ENCODE measurements at places on chromosomes 5 and 9.

- peak; percentile 85 for DNase-seq
Measured at GRCh38 chr9:92954049-92954861, 6.9 kb downstream of the FGD3 start.

GRCh38 chr9:18605766-18606180, 131.8 kb downstream of the ADAMTSL1 start:
- no peak for DNase-seq

GRCh38 chr9:91187965-91188344, 173.8 kb downstream of the AUH start:
- no peak for DNase-seq

- peak; percentile 50 for DNase-seq
Measured at GRCh38 chr5:115855959-115856358, 14.2 kb downstream of the AP3S1 start.

DNA sequence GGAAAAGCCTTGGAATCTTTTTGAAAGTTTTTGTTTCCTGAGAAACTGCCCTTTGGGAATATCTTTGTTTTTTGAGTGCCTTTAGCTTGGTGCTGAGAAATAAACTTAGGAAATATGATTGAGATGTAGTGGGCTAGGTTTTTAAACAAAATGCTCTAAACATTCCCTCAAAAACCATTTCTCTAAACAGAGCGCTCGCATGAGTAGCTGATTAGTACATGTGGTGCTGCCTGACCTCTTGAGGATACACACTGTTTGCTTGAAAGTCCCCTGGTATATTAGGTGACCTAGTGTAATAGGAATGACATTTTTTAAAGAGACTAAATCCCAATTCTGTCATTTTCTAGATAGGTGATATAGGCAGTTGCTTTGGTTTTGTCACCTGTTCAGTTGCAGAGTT, 132.3 kb downstream of the ADAMTSL1 start:
- DNase-seq, result no peak

GRCh38 chr9:120625222-120625621, 45.3 kb upstream of the CDK5RAP2 start:
- peak; percentile 71 for DNase-seq

DNA sequence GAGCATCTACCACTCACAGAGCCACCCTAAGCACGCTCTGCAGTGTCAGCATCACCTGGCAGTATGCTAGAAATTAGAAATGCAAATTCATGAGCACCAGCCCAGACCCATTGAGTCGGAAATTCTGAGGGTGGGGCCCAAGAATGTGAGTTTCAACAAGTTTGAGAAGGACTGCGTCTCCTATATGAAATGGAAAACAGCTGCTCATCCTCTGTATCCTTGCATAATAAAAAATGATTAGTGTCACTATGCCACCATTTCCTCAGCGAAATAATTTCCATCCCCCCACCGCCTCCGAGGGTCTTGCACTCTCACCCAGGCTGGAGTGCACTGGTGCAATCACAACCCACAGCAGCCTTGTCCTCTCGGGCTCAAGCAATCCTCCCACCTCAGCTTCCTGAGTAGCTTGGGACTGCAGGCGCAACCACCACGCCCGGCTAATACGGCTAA, 1.3 kb upstream of the IQGAP2 start:
- no peak for DNase-seq

DNA sequence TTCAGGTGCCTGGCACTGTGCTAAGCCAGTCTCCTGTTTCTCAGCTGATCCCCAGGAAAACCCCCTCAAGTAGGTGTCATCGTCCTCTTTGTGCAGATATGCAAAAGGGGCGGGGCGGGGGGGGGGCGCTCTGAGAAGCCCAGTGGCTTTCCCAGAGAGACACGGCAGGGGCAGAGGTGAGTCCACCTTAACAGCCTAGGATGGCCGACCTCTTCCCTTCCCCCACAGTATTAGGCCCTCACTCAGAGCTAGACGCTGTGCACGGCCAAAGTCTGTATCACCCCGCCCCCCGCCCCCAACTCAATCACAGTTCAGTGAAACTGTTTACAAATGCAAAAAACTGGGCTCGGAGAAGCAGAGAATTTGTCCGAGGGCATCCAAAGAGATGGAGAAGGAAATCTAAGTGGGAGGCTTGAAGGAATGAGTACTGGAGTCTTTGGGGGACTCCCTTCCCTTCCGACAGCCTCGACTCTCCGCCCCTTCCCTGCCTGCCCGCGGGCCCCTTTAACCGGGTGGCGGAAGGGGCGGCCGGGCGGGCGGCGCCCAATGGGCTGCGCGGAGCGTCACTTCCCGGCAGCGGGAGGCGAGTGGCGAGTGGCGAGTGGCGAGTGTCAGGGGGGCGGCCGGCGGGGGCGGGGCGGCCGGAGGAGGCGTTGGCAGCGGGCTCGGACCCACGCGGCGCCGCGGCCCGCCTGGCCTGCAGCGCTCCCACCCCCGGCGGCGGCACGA, at the start of gene ERGIC1:
ERGIC1 (plus strand) TSS at position 566 of the 729 bp plus-strand sequence; CDS start at position 729, 163 bp downstream.
- DNase-seq, result peak; percentile 76

GRCh38 chr5:178113141-178113787, at the start of gene N4BP3:
Gene N4BP3, plus strand, starts transcription at chr5:178113532. Its CDS starts 6,052 bp downstream, at chr5:178119584.
- DNase-seq, result peak; percentile 91

DNA sequence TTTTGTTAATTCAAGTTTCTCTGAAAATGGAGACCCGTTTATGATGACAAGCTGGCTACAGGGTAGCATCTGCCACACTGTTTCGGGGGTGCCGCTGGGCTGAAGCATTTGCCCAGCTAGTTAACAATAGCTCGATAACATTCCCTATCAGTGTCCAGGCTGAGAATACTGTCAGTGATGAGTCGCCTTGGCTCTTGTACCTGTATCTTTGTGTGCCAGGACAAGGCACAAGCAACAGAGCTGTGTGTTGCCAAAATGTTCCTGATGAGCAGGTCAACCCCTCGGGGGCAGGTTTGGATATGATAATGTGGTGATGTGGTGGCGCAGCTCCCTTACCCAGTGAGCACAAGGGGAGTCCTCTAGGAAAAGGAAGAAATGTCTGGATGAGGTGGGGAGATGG, 7.0 kb downstream of the TGFBI start:
- DNase-seq, result no peak

DNA sequence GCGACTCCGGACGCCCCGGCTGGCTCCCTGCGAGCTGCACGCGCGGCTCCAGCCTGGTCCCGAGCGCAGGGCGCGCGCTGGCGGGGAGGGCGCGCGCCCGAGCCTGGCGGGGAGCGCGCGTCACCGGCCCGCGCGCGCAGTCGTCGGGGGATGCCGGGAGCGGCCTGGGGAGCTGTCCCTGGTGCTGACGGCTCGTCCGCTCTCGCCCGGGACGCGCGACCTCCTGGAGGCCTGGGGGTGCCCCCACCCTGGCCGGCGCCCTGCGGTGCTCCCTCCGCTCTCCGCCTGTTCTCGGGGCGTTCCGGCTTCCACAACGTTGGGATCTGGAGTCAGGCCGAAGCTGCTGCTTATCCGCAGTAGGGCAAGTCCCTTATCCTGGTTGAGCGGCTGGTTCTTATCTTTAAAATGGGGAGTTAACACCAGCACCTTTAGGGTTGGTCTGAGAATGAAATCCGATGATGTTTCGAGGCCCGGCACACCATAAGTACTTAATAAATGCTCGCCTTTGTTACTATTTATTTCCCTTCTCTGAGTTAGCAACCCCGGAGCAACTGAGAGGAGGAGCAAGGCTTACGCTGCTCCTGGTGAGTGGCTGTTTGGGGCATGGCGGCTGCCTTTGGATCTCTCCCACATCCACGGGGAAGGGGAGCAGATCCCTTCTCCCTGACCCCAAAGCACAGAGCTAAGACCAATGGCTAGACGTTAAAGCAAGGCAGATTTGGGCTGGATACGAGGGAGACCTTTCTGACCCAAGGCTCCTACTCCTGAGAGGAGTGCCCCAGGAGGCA, at the start of gene FAM163B:
FAM163B (minus strand) TSS at position 79 of the 788 bp plus-strand sequence. CDS start 29,166 bp downstream, outside the sequence.
- DNase-seq, result peak; percentile 32

DNA sequence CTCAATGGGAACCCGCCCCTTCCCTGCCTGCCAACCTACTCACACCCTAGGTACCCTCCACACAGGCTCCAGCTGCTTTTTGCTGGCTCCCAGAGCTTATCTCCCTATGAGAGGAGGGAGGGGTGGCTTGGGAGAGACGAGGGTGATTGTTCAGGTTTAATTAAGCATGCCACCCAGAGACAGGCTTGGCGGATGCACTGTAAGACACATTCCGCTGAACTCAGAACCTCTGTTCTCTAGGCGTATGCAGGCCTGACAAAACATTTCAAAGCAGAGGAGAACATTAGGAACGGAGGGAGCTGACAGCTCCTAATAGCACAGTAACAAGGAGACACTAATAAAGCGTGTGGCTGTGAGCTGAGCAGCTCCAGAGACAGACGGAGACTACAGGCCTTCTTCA, 80.1 kb downstream of the TRIM32 start:
- DNase-seq, result no peak

- no peak for DNase-seq
Measured at GRCh38 chr5:134877159-134877558, 3.0 kb downstream of the TXNDC15 start.

DNA sequence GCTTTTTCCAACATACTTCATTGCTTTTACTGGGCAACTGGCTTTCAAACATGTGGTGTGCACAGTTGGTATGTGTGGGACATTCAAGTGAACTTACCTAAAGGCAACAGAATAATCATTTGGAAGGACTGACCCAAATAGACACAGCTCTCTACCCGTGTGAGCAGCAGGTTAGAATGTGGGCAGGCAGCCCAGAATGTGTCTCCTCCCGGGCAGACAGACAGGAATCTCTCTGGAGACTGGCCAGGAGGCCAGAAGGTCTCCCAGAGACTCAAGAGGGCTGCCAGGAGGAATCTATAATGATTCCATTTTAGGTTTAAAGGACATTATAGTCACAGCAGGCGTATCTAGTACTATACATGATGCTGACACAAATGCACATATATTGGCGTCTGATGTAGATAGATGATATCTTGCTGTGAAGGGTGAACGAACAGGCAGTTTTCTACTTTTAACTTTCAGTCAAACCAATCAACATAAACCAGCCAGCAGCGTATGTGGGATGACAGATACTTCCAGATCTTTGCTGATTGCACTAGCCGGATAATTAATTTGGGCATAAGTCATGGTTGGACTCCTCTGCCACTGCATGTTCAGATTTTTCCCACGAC, 297.4 kb upstream of the ZNF608 start:
- DNase-seq, result peak; percentile 80

DNA sequence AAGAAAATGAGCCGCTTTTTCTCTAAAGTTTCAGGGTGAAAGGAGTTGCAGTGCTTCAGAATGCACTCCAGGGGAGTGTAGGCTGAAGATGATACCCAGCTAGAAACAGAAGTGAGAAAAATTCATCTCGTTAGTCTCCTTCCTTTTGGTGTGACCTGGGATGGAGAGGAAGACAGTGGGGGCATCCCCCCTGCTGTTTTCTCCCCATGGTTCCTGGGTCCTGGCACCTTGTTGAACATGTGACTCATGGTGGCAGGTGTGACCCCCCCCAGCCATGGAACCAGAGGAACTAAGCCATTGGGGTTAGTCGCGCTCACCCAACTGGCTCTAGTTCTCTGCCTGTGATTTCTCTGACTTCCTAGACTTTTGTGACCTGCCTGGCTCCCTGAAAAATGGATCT, 424.6 kb downstream of the CSNK1G3 start:
- no peak for DNase-seq

GRCh38 chr5:176652136-176652535, 4.9 kb downstream of the TSPAN17 start:
- DNase-seq, result no peak

DNA sequence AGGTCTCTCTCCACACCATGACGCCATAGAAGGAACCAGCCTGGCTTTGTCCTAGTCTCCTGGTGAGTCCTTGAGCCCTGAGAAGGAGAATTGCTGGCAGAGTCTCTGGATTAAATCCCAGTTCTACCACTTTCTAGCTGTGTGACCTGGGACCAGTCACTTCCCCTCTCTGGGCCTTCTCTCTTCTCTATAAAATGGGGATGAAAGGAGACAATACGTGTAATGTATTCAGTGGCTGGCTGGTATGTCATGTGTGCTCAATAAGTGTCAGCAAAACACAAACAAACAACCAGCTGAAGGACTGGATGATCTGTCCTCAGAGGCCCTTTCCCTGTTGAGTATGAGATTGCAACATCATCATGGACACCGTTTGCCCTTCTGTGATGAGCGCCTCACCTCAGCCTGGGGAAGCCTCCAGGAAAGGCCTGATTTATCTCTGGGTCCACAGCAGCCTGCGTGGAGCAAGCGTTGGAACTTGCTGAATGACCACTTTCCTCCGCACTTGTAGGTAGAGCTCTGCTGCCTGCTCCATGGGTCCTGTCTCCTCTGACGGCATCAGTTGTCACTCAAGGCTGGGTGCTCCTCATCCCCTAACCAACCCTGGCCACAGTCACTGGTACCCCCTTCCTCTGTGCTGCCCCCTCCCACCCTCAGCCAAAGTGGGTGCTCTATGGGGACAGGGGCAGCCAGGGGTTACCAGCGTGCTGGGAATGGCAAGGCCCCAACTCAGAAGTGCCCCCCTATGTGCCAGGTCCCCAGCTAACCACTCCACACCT, 3.6 kb upstream of the NR5A1 start:
- peak; percentile 36 for DNase-seq

GRCh38 chr5:75616371-75616881, 5.2 kb downstream of the ANKDD1B start:
- DNase-seq, result no peak

All from epithelial cell of esophagus (primary cell).